ENCODE measurements at places on chromosomes 4 and X.
A peak's percentile ranks its signal among the peaks of the same experiment; 100 is the strongest.

- peak; percentile 45 for DNase-seq
These were observed 99.2 kb upstream of the TENM3 start for GRCh38 chr4:182143822-182144625.

- no peak for DNase-seq
These were observed 790.1 kb downstream of the TECRL start for GRCh38 chr4:63618883-63619718.

DNA sequence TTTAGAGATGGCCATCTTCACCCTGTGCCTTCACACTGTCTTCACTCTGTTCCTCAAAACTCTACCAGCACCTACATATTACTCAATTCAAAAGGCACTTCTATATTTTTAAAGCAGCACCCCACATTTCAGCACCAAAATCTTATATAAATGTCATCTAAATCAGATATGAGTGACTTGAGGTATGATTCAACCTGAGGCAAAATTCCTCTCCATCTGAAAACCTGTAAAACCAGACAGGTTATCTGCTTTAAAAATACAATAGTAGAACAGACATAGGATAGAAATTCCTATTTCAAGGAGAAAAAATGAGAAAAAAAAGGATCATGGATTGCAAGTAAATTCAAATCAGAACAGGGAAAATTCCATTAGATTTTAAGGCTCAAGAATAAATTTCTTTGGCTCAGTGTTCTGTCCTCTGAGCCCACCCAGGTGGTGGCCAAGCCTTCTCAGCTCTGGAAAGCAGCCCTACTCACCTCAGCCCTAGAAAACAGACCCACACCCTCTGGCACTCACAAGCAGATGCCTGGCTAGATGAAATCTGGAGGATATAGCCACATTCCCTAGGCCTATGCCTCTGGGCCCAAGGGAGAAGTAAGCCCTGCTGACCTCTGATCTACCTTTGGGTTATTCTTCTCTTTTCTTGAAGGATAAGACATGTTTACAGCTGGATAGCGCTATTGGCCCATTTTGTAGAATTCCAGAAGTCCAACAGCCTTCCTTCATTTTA is 240.4 kb upstream of the ZCCHC13 start:
- no peak for DNase-seq

GRCh38 chrX:130267956-130268448 is 697 bp downstream of the ZNF280C start:
- DNase-seq = no peak

DNA sequence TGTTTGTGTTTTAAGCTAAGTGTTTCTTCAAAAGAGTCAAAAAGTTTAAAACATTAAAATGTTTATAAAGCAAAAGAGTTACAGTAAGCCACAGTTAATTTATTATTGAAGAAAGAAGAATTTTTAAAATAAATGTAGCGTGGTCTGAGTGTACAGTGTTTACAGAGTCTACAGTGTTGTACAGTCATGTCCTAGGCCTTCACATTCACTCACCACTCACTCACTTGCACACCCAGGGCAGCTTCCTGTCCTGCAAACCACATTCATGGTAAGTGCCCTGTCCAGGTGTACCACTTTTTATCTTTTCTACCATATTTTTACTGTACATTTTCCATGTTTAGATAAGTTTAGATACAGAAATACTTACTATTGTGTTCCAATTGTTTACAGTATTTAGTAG is 239.7 kb upstream of the AGA start:
- DNase-seq = no peak

- DNase-seq = no peak
These were observed 60.4 kb downstream of the PPEF2 start for GRCh38 chr4:75841641-75842520.

GRCh38 chr4:83563998-83564397 is 28.1 kb downstream of the GPAT3 start:
- DNase-seq = no peak

DNA sequence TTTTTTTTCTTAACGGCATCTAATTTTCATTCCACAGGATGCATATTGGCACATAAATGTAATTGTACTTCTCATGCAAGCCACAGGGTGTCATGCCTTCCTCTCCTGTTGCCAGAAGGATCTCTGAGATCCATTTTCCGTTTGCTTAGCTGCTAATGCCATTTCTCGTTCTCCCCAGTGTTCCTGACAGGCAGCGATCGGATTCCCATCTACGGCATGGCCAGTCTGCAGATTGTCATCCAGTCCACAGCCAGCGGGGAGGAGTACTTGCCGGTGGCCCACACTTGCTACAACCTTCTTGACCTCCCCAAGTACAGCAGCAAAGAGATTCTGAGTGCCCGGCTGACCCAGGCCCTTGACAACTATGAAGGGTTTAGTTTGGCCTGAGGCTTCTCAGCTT is 8.9 kb upstream of the NAP1L5 start:
- DNase-seq = peak; percentile 31

GRCh38 chr4:123340381-123340701 is 56.3 kb upstream of the SPRY1 start:
- DNase-seq = peak; percentile 60

DNA sequence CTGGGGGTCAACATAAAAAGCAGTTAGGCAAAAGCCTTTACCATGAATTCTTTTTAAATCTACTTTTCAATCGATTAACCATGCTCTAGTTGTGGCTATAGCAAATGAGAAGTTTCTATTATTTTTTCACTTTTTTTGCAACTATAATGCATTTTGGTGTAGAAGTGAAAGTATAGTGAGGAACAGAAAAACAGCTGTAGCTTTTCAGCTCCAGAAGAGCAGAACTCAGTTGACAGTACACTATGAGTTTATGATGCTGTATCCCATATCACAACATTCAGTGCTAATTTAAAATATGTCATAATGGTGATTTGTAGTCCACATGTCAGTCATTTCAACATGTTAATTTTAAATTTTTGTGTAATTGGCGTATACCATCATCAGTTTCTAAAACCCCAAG is 8.7 kb upstream of the MUC7 start:
- no peak for DNase-seq

GRCh38 chr4:26032142-26032541 is 118.1 kb downstream of the SMIM20 start:
- DNase-seq = no peak

DNA sequence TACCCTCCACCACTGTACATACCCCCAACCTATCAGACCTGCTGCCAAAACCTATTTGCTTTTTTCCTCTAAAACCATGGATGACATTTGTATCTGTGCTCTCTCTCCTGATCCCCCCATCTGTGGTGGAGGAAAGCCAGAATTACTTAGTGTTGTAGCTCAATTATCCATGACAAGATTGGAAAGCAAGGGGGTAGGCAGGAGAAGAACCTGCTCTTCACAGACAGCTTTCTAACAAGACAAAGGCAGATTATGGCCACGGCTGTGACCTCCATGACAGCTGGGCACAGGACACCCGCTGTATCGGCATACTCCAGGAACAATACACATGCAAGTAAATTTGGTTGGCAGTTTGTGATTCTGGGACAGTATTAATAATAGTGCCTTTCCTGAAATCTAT is 186.7 kb downstream of the ENOX2 start:
- no peak for DNase-seq

DNA sequence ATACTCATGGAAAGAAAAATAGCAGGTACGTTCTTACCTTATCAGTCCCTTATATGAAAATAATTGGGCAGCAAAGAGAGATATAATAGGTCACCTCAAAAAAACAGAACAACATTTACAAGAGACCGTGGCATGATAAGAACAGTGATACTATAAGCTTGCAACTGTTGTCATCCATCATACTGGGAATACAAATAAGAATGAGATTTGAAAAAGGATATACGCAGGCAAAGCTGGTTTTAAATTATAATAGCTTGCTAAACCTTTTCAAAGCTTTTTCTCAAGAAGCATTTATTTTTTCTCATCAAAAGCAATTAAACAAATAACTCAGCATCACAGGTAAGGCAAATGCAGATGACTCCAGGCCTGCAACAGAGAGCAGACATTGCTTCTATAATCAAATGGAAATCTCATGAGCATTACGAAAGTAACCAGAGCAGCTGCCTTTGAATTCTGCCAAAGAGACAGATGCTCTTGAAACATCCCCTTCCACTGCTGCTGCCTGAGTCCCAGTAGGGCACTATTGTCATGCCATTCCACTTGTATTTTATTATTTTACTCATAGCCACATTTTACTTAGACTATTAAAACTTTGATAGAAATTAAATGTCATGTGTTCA is 620.6 kb upstream of the GNPDA2 start:
- no peak for DNase-seq

DNA sequence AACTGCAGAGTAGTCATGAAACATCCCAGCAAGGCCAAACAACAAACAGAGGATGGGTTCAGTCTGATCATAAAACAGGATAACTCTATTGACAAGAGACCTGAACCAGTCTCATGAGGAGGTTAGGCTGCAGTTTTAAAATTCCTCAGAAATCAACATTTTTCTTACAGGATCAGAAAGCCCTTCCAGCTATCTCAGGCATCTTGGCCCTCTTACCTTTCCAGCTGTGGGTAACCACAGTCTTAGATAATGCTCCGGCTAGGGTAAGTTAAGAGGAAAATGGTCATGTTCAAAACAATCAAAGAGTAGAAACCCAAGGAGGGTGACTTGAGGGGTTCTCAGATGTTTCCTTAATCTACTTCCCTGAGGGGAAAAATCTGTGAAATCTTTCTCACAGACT is 5.1 kb downstream of the CTSO start:
- no peak for DNase-seq

- DNase-seq = no peak
These were observed 85.7 kb downstream of the EFNB1 start for GRCh38 chrX:68914479-68914946.

- no peak for DNase-seq
These were observed 38.2 kb upstream of the PLAC8 start for GRCh38 chr4:83152746-83153145.

- DNase-seq = peak; percentile 24
These were observed 51.9 kb upstream of the LAS1L start for GRCh38 chrX:65586491-65586890.

DNA sequence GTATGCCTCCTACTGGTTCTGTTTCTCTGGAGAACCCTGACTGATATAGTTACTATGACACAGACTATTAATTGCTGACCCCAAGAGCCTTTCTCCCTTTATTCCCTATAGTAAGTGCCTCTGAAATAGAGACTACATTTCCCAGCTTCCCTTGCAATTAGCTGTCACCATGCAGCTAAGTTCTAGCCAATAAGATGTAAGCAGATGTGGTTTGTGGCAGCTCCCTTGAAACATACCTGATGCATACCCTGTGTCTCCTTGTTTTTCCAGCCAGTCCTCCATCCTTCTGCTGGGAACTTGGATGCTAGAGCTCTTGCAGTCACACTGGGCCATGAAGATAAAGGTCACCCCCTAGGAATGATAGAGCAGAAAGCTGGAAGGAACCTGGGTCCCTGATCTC is 9.7 kb upstream of the TMEM165 start:
- DNase-seq = no peak
